ENCODE measurements at places on chromosomes 7 and 10.

GRCh38 chr10:80407812-80408241 lies 524 bp upstream of the PRXL2A start:
- no peak for DNase-seq

DNA sequence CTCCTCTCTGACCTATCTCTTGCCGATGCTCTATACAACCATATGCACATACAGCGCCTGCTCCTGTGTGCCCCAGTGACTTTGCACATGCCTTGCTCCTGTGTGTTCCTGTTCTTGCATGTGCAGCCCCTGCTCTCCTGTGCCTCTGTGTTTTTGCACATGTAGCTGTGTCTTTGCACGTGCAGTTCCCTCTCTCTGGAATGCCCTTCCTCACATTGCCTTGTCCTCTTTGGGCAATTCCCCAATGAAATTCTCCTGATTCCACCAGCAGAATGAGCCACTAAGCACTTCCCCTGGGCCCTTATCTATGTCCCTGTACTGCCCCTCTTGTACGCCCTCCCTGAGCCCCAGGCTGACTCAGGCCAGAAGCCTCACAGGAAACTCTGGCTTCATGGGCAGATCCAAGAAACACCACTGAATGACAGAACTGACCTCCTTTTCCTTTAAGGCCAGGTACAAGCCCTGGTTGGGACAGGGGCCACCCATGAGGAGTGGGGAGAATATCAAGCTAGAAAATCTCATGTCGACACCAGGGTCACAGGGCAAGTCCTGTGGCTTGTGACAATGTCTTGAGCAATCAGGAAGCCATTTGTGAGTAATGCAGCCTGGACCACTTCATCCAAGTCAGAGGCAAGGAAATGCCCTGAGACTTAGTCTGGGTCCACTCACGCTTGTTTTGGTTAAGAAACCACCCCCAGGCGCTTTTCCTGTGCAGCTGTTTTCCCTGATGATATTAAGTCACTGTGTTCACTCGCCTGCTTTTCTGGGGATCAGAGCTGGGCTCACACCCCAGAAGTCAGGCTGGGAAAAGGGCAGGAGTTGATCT lies 1.9 kb upstream of the ARHGAP22 start:
- DNase-seq, result no peak

- no peak for DNase-seq
Observed at GRCh38 chr7:99339595-99339994, 13.9 kb downstream of the ARPC1A start.

DNA sequence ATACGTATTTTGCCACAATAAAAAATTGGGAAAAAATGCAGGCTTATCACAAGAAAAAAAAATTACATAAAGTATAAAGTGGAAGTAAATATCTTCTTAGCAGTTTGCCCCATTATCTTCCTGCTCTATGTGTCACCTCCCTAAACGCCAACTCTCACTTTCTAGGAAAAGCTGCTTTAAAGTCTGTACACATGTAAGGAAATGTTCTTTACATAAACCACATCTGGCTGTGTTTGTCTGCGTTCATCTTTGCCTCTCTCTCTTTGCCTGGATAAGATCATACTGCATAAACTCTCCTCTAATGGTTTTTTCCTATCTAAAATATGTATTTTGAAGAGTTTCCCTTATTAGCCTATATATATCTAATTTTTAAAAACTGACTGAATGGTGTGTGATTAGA lies 23.0 kb upstream of the UMAD1 start:
- peak; percentile 16 for DNase-seq

- no peak for DNase-seq
Observed at GRCh38 chr7:6057316-6058129, 26.3 kb downstream of the ANKRD61 start.

DNA sequence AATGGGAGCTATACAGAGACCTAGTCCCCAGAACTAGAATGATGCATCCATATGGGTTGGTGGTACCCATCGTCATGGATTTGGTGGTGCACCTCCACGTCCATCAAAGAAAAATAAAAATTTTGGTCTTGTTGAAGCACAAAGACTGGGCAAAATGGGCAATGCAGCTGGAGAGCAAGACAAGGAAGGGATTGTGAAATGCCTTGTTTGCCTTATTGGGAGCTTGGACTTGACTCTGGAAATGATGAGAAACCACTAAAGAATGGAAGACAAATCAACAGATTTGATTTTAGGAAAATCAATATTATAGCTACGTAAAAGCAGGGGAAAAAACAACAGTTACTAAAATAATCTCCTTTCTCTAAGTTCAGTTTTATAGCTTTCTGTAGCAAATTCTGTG lies 150.9 kb downstream of the CPED1 start:
- no peak for DNase-seq

GRCh38 chr10:31399171-31399570 lies 80.2 kb downstream of the ZEB1 start:
- no peak for DNase-seq

GRCh38 chr10:81027223-81027622 lies 489.5 kb downstream of the SH2D4B start:
- DNase-seq, result no peak

GRCh38 chr7:109215341-109215740 lies 645.7 kb downstream of the DNAJB9 start:
- DNase-seq, result no peak

- DNase-seq, result no peak
Observed at GRCh38 chr7:138502023-138502767, 42.1 kb downstream of the TRIM24 start.
